Cardiac septum (tissue), 1 donor: ENCODE measurements at places on chromosomes 16 and 17. TPM values are rescaled to one million over a fixed set of nuclear protein-coding genes. Genes with fewer than 3 reads are reported as not detected.

Gene KRTAP4-3
- total RNA-seq: not detected

Gene CCL14
- total RNA-seq: 6.7 TPM

Gene SHCBP1
- total RNA-seq: 0.54 TPM

Gene CENPN
- 10.0 TPM for total RNA-seq

Gene STAC2
- 0.67 TPM for total RNA-seq

Gene KCTD19
- not detected for total RNA-seq

Gene CXCL16
- 3.6 TPM for total RNA-seq

Gene MYH1
- total RNA-seq: 0.16 TPM

Gene BRICD5
- 7.0 TPM for total RNA-seq

Gene RNU2-1
- total RNA-seq: 6,310 TPM

Gene FBF1
- total RNA-seq: 5.2 TPM

Gene PDIA2
- 0.81 TPM for total RNA-seq

Gene GRIN2A
- 1.1 TPM for total RNA-seq

Gene CEP295NL
- total RNA-seq: 1.6 TPM

Gene AOC3
- total RNA-seq: 12.9 TPM

Gene TBC1D3K
- not detected for total RNA-seq

Gene KCNH4
- not detected for total RNA-seq

Gene MYH8
- 0.05 TPM for total RNA-seq

Gene KRTAP17-1
- not detected for total RNA-seq

Gene SHISA9
- total RNA-seq: 0.27 TPM

Gene SGCA
- 159 TPM for total RNA-seq

Gene KRT23
- total RNA-seq: 0.13 TPM

Gene AXIN2
- 12.4 TPM for total RNA-seq

Gene CHST4
- not detected for total RNA-seq

Gene VMO1
- 0.97 TPM for total RNA-seq

Gene RCVRN
- total RNA-seq: 0.70 TPM

Gene PPP1R1B
- total RNA-seq: 1.2 TPM

Gene G6PC1
- not detected for total RNA-seq

Gene KRT9
- not detected for total RNA-seq

Gene ST6GALNAC2
- 6.2 TPM for total RNA-seq

Gene IGFALS
- 0.19 TPM for total RNA-seq

Gene SEPTIN1
- total RNA-seq: 2.2 TPM

Gene PDPR
- 22.5 TPM for total RNA-seq

Gene ELMO3
- total RNA-seq: 0.92 TPM

Gene CACNA1G
- 0.13 TPM for total RNA-seq

Gene SKAP1
- total RNA-seq: not detected

Gene HBA1
- total RNA-seq: 780 TPM

Gene FA2H
- not detected for total RNA-seq

Gene CD300H
- total RNA-seq: not detected

Gene MAPT
- total RNA-seq: 44.4 TPM

Gene PGAP6
- 42.8 TPM for total RNA-seq

Gene CCDC200
- total RNA-seq: not detected

Gene SGF29
- total RNA-seq: 14.0 TPM

Gene ATAD5
- total RNA-seq: 0.48 TPM

Gene BCL6B
- 8.8 TPM for total RNA-seq

Gene KRT28
- not detected for total RNA-seq

Gene SLC47A2
- not detected for total RNA-seq

Gene TVP23A
- 0.13 TPM for total RNA-seq

Gene PLA2G10
- total RNA-seq: not detected

Gene METRNL
- 104 TPM for total RNA-seq

Gene SBK1
- 1.9 TPM for total RNA-seq

Gene GLP2R
- 0.05 TPM for total RNA-seq
